Activated CD4-positive, alpha-beta T cell treated with anti-CD3 and anti-CD28 coated beads for 1 hour (primary cell): ENCODE measurements at places on chromosomes 6 and 20.

GRCh38 chr20:8242827-8243724 is 111.0 kb downstream of the PLCB1 start:
- DNase-seq: no peak

DNA sequence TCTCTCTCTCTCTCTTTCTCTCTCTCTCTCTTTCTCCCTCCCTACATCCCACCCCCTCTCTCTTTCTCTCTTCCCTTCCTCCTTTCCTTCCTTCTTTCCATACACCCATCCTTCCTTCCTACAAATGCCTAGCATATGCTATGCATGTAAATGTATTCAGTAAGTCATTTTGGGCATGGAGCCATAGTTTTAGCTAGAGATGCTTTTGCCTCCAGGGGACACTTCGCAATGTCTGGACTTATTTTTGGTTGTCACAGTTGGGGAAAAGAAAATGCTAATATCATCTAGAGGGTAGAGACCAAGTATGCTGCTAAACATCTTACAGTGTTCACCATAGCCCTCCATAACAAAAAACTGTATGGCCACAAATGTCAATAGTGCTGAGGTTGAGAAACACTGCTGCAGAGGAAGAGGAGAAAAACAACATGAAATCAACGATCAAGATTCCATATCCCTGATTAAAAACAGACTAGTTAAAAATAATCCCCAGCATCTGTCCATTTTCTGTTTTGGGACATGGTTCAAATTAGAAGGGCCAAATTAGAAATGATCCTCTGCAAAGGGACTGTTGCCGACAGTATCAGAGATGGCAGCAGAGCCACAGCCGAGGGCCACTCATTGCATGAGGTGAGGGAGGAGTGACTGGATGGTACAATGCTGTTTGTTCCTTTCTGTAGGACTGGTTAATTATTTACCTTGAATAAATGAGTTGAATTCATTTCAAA is 152.7 kb downstream of the SH3BGRL2 start:
- DNase-seq: no peak

DNA sequence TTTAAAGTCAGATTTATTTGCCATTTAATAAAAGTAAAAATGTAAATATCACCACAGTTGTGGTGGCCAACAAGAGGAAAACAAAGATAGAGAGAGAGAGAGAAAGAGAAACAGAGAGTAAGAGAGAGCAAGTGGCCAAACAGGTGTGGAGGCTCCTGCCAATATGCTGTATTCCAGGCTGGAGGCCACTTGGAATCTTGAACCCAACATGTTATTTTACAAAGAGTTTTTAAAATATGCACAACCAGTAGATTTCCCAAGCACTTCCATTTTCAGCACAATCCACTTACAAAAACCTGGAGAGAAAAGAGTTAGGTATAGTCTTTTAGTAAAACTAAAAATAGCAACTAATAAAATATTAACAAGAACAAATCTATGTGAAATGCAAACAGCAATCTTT is 1323.1 kb upstream of the CITED2 start:
- DNase-seq: no peak

DNA sequence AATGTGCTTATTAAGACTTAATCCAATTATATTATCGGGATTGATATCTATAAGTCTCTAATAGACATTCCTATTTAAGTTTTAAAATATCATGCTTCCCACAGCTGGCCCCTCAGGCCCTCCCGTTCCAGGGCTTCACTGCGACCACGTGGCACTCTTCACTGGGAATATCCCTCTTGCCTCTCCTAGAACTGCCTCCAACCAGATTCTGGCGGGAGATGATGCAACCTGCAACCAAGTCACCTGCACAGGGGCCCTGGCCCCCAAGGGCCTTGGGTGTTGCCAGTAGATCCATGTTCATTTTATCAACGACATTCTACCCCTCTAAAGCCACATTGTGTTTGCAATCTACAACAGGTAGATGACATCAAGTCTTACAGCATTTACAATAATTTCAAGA is 18.4 kb upstream of the RAMACL start:
- no peak for DNase-seq

DNA sequence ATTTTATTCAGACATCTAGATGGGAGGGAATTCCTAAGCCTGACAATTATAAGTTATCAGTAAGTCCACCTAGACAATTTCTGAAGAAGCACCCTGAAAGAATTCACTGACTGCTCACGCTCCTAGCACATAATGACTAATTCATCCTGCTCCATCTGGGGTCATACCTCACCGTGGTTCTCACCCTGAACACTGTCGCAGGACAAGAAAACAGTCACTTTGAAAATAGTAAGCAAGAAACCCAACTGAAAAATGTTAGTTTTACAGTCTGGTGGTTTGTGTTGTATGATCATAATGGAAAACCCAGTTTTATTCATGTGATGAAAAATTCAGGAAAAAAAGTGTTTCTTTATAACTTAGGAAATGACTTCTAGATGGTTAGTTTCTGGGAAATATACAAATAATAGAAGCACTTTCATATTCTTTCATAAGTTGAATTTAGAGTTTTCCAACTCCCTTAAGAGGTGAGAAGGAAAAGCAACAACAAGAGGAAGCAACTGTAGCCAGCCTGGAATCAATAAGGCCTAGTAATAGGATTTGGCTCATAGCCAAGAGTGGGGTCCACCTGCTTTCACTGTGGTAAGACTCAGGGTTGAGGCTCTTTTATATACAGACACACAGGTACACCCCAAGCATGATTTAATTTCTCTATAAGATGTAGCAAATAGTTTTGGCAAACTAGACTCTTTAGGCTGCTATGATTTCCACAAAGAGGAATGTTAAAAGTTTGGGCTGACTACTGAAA is 94.1 kb downstream of the HIVEP2 start:
- DNase-seq: no peak

DNA sequence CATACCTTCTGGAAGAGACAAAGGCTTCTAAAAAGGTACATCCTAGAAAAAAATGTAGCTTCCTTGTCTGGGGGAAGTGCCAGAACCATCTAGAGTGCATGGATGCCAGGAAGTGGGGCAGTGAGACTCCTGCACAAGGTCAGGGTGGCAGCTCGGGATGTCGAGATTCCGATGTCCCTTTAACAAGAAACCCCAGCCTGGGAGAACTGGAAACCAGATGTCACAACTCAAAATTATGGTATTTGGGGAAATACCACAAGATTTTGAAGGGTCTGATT is 168.4 kb downstream of the ZDHHC14 start:
- no peak for DNase-seq

DNA sequence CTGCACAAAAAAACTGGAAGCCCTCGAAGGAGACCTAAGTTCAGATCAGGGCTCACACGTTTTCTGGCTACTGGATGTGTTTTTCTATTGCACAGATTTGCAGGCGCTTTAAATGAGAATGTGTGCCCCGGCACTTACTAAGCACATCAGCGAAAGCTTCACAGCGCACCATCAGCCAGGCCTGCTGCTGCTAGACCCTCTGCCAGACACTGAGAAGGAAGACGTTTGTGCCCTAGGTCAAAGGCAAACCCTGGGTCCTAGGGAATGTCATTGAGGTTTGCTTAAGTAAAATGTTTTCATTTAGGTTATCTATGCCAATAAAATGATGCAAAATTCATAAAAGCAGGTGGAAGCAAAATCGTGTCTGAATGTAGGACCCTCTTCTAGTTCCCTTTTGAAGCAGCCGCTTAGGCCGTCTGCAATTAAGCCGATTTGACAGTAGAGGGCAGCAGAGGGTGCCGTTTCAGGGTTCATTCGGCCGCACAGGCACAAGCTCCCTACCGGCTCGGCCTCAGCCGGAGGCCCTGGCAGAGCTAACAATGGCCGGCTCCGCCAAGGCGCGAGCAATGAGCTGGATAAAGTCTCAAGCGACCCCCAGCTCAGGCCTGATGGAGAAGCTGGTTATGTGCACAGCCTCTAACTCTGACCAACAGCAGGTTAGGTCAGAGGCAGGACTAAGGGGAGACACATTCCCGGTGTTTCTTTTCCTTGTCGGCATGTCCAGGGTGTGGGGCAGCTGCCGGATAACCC is 107.2 kb upstream of the FOXA2 start:
- DNase-seq: peak; percentile 14

DNA sequence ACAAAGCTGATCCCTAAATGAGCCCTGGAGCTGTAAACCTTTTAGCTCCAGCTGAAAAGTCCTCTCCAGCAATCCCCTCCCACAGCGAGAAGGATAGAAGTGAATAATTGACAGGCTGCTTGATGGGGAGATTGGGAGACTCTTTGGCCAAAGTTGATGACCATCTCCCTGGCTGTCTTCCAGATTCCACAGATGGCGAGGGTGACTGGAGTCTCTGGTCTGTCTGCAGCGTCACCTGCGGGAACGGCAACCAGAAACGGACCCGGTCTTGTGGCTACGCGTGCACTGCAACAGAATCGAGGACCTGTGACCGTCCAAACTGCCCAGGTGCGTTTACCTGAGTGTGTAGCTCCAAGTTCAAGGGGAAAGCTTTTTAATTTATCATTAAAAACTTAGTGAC is 67.3 kb downstream of the ISM1 start:
- no peak for DNase-seq

GRCh38 chr6:42572523-42572922 is 8.7 kb downstream of the UBR2 start:
- DNase-seq: no peak

- DNase-seq: no peak
These were observed 38.0 kb downstream of the ELOVL2 start for GRCh38 chr6:11006061-11006460.

GRCh38 chr6:46327779-46328178 is 157.0 kb upstream of the ENPP5 start:
- DNase-seq: no peak

- no peak for DNase-seq
These were observed 67.4 kb upstream of the C20orf144 start for GRCh38 chr20:33594743-33595142.

DNA sequence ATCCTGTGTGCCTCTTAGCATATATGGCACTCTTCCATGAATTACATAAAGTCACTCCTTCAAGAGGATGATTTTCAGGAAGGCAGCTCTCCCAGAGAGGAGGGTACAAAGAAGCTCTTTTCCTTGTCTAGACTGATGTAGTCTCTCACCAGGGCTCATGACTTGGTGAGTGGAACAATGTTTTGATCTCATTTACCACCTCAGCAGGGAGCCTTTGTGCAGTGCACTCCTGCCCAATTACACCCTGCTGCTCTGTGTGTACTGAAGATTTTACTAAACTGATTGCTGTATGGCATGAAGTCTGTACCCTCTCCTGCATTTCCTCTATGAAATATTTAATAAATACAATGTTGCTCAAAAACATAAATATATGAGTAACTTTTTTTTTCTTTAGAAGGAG is 598.3 kb upstream of the HS3ST5 start:
- DNase-seq: no peak

DNA sequence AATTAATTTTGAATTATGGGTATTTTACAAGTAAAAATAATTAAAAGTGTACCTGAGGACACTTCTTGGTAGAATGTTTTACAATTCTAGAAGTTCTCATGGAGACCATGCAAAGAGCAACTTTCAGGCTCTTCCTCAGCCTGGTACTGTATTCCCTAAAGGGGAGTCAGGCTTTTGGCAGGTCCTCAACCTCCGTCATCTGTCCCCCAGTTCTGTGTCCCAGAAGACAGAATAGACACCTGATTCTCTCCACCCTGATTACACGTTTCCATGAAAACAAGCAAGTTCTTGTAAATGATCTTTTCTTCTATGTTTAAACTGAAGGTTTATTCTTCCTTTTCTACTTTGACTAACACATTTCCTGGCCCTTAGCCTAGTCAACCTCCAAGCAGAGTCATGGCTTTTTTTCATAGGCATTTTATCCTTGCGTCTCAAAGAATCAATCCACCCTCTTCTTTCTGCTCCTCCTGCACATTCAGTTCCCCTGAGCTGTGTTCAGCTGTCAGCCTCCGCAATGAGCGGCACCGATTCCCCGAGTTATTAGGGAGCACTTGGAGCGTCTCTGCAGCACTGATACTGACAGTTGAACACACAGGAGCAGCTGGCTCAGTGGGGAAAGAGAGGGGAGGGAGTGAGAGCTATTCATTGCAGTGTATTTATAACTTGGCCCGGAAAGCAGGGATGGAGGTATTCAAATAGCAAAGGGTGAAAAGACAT is 1082.4 kb upstream of the MAP3K7 start:
- no peak for DNase-seq

GRCh38 chr6:129657483-129657882 is 52.5 kb downstream of the ARHGAP18 start:
- DNase-seq: no peak

GRCh38 chr6:20769631-20770030 is 235.4 kb downstream of the CDKAL1 start:
- DNase-seq: no peak

DNA sequence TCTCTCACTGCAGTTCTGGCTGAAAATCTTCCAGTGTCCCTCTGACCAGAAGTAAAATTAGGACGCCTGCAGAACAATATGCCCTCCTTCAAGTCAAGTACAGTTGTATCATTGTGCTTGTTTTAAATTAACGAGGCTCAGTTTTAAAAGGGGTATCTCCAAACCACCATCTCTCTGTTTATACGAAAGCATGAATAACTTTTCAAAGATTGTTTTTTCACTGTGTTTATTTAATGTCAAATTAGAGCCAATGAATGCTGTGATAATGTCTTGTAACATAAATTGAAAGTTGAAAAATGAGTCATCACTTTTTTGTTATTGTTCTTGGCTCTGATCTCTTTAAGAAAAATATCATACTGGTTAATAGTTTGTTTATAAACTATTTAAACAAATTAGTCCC is 230.7 kb upstream of the THEMIS start:
- DNase-seq: no peak

- DNase-seq: no peak
These were observed 10.7 kb downstream of the MSH5 start for GRCh38 chr6:31750411-31751022.

DNA sequence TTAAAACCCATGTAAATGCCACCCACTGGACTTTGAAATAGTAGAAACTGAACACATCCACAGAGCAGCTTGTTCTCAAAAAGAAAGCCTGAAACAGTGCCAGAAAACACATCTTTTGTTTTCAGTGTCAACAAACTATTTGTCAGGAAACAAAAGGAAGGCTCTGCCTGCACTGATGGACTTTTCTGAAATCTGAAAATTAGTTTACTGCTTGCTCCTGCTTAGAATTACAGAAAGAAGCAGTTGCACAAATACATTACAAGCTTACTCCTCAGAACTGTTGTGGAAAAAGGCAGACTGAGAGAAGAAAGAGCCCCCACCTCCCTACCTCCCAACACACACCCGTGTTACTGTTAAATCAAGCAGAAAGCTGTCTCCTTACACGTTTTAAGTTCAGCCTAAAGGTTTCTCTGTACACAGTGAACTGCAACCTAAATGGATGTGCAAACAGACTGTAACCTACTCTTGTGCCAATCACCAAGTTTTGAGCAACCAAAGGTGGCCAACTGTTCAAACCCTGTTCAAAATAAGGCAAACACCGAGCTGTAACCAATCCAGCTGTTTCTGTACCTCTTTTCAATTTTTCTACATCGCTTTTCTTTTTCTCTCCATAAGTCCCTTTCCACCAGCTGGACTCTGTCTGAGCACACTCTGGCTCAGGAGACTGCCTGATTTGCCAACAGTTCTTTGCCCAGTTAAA is 43.7 kb downstream of the FRK start:
- DNase-seq: no peak

DNA sequence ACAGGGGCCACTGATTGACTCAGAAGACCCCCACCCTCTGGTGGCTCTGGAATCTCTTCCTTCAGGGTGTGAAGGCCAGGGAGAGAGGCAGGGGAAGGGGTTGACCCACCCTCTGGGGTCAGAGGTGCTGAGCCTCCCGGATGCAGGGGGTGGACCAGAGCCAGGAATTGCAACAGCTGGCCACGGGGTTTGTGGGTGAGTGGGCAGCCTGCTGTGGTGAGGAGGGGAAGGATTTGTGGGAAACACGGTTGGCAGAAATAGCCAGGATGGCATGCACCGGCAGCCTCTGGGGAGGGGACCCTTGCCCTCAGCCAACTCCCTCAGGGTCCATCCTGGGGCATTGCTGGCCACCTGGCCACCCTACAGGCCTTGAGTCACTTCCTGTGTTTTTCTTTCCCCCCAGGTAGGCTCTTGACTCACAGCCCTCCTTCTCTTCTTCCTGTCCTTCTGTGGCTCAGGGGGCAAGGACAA is 92.8 kb downstream of the MRPL14 start:
- DNase-seq: no peak
